ENCODE measurements at places on chromosomes 3 and 15.

DNA sequence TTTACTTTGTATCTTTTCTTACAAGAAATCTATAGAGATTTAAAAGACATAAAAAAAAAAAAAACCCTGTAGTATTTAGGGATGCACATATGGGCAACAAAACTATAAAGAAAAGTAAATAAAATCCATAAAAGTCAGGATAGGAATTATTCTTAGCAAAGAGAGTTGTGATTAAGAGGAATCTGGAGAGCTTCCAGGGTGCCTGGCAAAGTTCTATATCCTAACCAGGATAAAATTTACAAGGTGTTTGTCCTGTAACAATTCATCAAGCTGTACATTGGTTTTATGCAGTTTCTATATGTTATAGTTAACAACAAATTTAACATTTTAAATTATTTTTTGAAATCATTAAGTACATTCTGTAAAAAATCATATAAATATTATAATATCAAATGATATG lies 7.9 kb downstream of the SECISBP2L start:
- no peak for DNase-seq

GRCh38 chr3:193974191-193974652 lies 161.7 kb upstream of the HES1 start:
- DNase-seq, result no peak

DNA sequence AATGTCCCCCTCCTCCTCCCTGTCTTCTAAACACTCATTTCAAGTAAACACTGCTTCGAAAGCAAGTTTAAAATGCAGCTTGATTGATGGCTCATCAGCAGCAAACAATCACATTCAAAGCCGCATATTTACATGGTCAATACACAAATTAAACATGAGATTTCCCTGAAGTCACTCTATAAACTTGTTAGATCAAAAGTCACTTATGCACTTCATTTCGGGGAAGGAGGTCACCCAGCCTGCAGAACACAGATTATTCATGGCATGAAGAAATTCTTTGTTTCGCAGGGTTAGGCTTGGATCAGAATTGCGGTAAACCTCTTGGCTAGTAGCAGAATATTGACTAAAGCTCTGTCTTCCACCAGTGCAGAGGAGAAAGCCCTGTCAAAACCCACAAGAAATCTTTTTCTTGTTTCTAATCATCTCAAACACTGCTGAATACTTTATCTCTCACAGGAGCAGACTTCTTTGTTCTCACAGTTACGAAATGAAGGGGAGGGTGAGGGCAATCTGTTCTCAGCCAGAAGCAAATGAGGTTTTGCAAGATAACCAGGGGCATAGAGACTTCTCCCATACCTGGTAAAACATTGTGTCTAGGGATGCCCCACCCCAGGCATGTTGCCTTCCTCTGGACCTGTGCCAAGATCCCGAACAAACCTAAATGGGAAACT lies 133.3 kb upstream of the CHL1 start:
- no peak for DNase-seq

- no peak for DNase-seq
Observed at GRCh38 chr3:11691767-11692531, 48.2 kb upstream of the VGLL4 start.

GRCh38 chr3:50587373-50587772 lies 18.1 kb downstream of the HEMK1 start:
- no peak for DNase-seq

- DNase-seq, result no peak
Observed at GRCh38 chr3:30518181-30518864, 88.1 kb upstream of the TGFBR2 start.

GRCh38 chr15:85318048-85318731 lies 62.2 kb upstream of the AKAP13 start:
- DNase-seq, result no peak

- no peak for DNase-seq
Observed at GRCh38 chr3:116367761-116368395, 77.4 kb downstream of the LSAMP start.

- no peak for DNase-seq
Observed at GRCh38 chr3:172227340-172228035, 188.1 kb downstream of the FNDC3B start.

- no peak for DNase-seq
Observed at GRCh38 chr15:96703794-96704550, 373.5 kb downstream of the NR2F2 start.

DNA sequence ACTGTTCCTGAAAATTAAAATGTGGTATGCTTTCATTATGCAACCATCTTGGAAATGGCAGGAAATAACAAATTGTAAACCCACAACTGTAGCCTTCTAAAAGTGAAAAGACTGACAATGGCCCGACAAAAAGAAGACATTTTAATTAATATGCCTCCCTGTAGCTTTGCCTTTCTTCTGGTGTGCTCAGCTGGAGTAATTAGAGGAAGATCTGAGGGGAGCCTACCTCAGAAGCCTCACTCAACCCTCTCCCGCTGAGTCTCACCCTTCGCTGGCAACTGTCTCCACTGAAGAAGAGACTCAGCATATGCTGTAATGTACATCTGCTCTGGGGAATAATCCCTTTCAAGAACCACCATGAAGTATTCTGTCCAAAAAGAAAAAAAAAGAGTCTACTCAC lies 104.7 kb upstream of the SETMAR start:
- no peak for DNase-seq

DNA sequence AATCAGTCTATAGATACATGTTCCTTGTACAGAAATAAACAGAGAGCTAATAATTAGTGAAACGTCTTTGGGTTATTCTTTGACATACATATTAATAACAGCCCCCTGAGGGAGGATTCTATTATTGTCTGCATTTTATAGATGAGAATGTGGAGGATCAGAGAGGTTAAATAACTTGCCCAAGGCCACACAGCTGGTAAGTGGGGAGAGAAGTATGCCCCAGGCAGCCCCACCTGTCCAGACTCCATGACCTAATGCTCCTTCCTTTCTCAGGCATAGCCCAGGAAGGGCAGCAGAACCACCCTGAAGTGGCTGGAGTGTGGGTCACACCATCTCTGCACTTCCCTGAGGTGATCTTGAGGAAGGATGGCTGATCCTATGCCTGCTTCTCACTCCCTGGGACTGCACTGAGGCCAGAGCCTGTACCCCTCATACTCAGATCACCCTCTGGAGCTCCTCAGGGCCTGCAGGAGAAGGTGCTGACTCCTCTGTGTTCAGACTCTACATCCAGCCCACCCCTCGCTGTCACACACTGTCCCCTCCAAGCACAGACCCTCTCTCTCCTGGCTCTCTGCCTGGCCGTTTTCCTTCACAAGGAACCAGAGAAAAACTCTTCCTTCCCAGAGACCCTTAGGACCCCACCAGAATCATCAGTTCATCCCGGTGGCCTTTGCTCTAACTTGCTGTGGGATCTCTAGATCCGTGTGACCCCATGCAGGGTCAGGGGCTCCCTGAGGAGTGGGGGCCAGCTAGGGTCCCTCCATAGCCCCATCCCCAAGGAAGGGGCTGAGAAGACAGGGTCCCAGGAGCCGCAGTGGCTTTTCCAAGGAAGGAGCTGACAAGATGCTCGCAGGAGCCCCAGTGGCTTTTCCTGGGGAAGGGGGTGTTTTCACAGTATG lies 4.4 kb upstream of the HHATL start:
- DNase-seq, result no peak

Data from BE2C (cell line).